ENCODE measurements at places on chromosomes 13 and 19.

DNA sequence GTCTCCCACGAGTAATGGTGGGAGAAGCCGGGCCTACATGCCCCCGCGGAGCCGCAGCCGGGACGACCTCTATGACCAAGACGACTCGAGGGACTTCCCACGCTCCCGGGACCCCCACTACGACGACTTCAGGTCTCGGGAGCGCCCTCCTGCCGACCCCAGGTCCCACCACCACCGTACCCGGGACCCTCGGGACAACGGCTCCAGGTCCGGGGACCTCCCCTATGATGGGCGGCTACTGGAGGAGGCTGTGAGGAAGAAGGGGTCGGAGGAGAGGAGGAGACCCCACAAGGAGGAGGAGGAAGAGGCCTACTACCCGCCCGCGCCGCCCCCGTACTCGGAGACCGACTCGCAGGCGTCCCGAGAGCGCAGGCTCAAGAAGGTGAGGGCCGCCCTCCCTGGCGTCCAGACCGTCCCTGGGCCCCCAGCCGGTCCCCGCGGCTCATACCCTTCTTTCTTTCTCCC lies 1.4 kb upstream of the USF2 start:
- DNase-seq = peak; percentile 60

DNA sequence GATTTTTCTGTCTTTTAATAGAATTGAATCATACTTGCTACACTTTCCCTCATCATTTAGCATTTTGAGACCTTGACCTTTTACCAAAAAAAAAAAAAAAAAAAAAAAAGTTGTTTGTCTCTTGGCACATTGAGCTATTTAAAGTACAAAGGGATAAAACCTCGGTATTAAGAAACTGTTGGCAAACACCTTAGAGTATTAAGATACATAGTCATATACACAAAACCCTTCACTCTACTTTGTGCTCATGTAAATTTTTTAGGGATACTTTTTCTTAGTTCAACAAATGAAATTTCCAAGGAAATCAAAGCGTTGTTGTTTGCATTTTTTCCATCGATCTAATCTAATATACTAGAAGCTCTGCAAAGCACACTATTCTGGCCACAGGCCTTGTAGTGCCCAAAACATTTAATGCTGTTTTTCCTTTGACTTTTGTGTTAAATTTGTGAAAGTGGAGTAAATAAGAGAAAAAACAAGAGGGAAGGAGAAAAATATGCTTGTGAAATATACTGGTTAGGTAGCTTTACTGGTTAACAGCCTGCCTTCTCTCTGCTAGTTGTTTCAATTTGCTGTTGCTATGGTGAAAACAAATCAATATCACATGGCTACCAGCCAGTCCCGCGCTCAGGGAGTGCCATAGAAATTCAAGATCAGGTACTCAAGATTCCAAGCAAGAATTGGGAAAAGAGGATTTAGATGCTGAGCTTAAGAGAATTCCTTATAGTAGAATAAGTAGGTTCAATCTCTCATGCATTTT lies 2.6 kb downstream of the MBNL2 start:
- DNase-seq = peak; percentile 46

GRCh38 chr19:49880162-49880869 lies 2.8 kb downstream of the TBC1D17 start:
- no peak for DNase-seq

DNA sequence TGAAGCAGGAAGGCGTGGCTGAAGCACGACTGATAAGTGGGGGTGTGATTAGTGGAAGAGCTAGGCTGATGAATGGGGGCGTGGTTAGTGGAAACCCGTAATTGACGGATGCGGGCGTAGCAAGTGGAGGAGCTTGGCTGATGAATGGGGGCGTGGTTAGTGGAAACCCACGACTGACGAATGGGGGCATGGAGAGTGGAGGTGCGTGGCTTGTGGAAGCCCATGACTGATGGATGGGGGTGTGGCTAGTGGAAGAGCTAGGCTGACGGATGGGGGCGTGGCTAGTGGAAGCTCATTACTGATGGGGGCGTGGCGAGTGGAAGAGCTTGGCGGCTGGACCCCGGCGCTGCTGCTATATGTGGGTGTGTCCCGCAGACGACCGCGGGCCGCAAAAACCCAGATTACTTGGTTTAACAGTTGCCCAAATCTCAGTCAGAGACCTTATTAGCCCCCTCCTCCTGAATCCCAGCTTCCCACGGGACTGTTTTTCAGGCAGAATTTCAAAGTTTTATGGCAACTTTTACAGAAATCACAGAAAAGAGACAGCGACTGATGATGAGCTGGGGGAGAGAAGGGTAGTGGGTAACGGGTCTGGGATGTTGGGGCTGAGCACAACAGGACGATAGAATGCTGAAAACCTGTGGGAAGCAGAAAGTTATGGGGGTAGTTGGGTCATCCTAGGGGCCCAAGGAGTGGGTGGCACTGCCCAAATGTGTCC lies 9.0 kb upstream of the MEIS3 start:
- peak; percentile 94 for DNase-seq

DNA sequence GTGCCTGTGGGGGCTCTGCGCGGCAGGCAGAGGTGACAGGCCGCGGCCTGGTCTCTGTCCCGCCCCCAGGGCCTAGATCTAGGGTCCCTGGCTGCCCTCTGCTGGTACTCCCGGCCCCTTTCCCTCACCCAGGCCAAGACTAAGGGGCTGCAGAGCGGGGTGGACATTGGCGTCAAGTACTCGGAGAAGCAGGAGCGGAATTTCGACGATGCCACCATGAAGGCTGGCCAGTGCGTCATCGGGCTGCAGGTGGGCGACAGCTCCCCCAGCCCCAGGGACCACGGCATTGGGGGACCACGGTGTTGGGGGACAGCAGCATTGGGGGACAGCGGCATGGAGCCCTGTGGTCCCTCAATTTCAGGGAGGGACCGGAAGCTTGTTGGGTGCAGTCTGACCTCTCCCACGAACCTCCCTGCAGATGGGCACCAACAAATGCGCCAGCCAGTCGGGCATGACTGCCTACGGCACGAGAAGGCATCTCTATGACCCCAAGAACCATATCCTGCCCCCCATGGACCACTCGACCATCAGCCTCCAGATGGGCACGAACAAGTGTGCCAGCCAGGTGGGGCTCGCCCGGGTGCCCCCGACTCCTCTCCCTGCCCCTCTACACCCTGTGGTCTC lies 3.8 kb upstream of the ABCA7 start:
- DNase-seq = no peak
